ENCODE measurements at places on chromosomes 6 and 20.

DNA sequence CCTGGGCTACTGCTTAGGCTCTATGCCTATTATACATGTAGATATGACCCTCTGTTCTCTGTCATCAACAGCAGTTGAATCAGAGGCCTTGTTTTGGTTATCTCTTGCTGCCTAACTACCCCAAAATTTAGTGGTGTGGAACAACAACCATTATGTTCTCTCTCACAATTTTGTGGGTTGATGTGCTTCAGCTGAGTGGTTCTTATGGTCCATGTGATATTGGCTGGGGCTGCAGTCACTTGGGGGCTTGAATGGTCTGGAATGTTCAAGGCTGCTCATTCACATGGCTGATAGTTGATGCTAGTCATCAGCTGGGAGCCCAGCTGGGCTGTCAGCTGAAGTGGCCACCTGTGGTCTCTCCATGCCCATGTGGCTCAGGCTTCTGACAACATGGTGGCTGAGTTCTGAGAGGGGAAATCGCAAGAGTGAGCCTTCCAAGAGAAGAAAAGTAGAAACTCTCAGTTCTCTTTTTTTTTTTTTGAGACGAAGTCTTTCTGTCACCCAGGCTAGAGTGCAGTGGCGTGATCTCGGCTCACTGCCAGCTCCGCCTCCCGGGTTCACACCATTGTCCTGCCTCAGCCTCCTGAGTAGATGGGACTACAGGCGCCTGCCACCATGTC lies 47.8 kb downstream of the SHLD1 start:
- DNase-seq, result no peak

- DNase-seq, result no peak
These were observed 93.8 kb downstream of the GMPR start for GRCh38 chr6:16332175-16332542.

- no peak for DNase-seq
These were observed 564.3 kb upstream of the MARCKS start for GRCh38 chr6:113292646-113293422.

DNA sequence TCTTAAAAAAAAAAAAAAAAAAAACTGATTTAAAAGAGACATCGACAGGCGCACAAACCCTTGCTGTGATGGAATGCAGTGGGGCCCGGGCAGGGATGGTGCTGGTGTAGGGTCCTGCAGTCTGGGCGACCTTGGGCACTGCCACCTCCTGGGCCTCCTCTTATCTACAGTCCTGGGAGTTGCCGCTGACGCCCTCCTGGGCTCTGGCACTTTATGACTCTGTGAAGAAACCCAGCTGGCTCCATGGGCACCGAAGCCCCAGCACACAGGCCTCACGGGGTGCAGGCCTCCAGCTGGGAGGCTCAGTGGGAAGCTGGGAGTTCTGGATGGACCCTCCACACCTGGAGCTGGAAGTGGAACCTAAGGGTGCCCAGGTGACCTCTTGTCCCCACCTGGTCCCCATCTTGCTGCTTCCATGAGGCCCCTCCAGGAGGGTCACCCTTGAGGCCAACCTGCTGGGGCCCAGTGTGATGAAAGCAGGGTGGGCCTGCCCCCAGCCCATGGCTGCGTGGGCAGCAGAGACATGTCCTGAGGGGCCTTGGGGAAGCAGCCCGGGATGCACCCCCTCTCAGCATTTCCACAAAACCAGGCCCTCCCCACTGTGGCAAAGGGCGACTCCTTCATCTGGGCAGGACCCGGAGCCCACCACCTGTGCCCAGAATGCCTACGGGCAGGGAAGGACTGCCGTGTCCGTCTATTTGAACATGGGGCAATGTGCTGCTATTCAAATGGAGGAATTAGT lies 104.9 kb downstream of the ASXL1 start:
- no peak for DNase-seq

DNA sequence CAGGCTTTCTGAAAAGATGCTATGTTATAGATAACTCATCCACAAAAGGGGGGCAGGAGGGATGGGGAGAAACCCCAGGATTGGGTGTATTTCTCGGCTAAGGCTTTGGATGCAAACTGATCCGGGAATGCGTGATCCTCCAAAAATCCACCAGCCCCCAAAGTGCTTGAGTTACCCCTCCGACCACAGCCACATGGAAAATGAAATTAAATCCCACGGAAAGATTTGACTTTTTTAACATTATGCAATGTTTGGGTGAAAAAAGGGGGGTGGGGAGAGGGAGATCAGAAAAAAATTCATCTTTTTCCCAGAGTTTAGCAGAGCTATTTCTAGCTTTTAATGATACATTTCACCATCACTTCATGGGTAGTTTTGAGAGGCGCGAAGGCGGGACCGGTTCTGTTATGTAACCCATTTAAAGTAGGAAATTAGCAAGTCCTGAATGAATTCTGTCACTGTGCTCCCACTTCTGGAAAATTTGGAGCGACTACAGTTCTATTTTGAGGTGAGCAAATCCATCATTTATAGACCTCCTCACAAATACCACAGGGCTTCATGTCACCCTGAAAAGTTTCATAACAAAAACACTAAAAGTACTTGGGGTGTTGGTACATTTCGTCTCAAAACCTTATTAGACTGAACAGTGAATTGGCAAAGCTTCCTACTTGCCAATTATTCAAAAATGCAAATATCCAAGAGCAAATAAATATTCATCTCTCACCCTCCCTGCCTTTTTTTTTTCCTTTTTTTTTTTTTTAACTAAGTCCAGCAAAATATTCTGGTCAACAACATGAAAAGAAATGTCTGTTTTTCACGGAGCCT lies 51.9 kb upstream of the NFATC2 start:
- DNase-seq, result no peak

DNA sequence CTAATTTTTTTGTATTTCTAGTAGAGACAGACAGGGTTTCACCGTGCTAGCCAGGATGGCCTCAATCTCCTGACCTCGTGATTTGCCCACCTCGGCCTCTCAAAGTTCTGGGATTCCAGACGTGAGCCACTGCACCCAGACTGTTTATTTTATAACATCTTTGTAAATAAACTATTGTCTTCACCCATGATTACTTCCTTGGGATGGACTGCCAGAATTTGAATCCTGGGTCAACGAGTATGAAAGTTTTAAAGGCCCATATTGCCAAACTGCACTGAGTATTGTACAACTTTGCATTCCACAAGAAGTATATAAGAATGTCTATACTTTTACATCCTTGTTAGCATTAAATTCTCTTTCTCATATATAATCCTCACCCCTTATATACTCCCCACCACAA lies 38.6 kb downstream of the ZHX3 start:
- DNase-seq, result no peak

- DNase-seq, result no peak
These were observed 226.2 kb downstream of the TTLL2 start for GRCh38 chr6:167550941-167551627.

DNA sequence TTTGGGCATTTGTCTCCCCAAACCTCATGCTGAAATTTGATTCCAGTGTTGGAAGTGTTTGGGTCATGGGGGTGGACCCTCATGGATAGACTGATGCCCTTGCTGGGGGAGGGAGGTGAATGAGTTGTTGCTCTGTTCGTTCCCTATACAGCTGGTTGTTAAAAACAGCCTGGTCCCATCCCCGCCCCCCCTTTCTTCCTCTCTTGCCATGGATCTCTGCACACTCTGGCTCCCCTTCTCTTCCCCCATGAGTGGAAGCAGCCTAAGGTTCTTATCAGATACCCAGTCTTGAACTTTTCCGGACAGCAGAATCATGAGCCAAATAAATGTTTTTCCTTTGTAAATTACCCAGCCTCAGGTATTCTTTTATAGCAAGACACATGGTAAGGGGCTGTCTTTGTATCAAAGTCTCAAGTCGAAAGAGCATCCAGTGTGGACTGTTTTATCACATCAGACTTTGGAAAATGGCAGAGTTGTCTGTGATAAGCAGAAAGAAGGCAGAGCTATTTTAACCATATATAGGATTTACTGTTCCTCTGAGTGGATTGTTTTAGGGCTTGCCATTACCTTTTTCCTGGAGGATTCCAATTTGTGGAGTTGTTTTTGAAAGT lies 31.2 kb downstream of the SLC9A8 start:
- no peak for DNase-seq

GRCh38 chr6:136051140-136051775 lies 198.9 kb downstream of the MTFR2 start:
- peak; percentile 50 for DNase-seq

DNA sequence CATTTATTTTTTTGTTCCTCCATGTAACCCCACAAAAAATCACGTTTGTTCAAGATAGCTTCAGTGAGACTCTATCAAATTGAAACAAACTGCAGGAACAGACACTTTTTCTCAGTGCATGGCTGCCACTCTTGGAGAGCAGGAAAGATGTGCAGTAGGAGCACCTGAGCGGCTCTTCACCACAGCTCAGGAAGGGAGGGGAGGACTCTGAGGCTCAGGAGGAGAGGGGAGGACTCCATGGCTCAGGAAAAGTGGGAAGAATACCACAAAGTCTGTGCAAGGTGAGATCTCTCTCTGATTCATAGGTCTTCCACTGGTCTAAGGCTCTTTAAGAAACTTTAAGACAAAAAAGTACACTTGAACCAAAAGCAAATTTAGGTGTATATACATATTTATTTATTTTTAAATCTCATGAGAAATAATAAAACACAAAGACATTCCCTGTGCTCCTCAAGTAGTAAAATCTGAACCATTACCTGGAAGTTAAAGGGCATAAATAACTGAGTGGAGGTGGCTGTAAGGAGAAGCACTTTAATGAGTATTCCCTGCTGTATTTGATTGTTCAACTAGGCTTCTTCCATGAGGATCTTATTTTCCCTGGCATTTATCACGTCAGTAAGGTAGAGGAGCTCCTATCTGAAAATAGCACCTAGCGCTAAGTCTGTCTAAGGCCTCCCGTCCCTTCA lies 69.2 kb upstream of the CCN6 start:
- DNase-seq, result no peak
